ENCODE measurements at places on chromosomes 5 and 9.

DNA sequence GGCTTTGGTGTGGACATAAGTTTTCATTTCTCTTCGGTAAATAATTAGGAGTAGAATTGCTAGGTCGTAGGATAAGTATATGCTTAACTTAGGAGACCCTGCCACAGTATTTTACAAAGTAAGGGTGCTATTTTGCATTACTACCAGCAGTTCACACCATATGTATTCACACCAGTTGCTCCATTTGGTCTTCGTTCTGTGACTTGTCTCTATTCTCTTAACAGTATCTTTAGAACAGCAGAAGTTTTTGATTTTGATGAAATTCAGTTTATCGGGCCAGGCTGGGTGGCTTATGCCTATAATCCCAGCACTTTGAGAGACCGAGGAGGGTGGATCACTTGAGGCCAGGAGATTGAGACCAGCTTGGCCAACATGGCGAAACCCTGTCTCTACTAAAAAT, 17.1 kb upstream of the ABL1 start:
- no peak for DNase-seq

DNA sequence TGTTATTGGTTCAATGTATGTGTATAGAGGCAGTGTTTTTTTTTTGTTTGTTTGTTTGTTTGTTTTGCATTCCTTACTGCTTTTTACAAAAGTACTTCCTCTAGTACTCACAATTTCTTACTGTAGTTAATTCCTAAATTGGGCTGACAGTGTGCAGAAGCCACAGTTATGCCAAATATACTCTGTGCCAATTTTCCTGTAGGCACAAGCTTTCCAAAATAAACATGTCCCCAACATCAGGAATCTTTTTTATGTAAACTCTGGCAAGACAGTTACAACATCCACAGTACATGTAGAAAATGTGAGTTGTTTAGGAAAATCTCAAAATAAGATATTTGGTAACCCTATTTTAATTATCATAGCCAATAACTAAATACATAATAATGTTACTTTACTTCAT, 161.6 kb upstream of the TSLP start:
- DNase-seq = no peak

DNA sequence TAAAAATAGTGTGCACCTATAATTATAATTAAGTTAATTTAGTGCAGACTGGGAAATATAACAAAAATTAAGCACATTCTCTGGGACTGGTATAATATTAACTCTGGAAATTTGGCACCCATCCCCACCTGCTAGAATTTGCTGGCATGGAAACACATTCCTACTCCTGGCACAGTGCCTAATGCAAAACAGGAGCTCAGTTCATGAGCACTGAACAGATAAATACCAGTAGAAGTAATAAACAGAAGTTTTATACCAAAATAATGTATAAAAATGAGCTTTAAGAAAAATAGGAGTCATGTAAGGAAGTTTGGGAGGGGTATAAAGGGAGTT, 23.7 kb upstream of the NPR3 start:
- no peak for DNase-seq

GRCh38 chr5:168851902-168852321, 272.7 kb upstream of the PANK3 start:
- no peak for DNase-seq

DNA sequence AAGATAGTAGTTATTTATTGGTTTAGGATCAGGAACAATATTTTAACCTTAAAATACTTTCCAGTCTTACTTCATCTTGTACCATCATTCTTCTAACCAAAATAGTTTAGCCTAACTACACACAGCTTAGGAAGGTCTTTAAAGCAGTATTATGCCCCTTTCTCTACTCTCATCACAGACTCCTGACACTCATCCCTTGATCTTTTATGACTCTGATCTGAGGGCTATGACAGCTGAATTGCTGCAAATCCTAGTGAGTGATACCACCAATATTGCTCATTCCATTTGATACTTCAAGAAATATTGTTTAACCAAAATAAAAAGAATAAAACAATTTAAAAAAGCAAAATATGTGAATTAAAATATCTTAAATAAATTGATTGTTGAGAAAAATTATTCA, 746.6 kb upstream of the ACO1 start:
- no peak for DNase-seq

DNA sequence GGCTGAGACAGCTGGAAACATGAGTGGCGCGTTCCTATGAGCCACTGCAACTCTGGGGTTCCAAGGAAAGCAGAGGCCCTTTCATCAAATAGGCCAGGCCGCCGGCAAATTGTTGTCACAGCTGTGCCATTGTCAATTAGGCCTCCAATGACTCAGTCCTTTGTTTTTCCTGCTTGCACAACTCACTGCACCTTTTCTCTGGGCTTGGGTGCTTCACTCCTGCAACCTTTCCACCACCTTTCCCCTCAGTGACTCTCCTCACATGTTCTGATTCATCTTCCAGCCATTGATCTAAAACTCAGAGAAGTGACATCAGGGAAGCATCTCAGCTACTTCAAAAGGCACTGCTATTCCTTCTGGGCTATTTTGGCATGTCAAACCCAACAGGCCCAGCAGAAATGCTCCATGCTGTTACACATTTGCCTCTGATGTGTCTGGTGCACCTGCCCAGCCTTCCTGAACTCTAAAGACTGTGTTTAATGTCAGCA, 653.7 kb downstream of the NR2F1-AS1 start:
- DNase-seq = no peak

DNA sequence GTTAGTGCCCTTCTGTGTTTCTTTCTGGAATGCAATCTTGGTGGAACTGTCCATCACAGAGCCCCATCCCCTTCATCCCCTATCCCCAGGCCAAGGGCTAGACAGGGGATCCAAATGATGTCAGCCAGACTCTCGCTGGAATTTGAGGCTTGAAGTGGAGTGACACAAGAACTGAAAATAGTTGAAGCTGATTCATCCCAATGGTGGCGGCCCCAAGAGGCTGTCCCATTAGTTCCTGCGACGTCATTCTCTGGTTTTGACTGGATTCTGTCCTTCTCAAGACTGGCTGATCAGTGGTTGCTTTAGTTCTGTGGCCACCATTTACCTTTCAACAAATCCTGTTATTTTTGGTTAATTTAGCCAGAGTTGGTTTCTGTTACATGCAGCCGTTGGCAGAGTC, 59.9 kb downstream of the SUB1 start:
- DNase-seq = no peak

GRCh38 chr9:87554171-87554910, 56.7 kb downstream of the DAPK1 start:
- no peak for DNase-seq

DNA sequence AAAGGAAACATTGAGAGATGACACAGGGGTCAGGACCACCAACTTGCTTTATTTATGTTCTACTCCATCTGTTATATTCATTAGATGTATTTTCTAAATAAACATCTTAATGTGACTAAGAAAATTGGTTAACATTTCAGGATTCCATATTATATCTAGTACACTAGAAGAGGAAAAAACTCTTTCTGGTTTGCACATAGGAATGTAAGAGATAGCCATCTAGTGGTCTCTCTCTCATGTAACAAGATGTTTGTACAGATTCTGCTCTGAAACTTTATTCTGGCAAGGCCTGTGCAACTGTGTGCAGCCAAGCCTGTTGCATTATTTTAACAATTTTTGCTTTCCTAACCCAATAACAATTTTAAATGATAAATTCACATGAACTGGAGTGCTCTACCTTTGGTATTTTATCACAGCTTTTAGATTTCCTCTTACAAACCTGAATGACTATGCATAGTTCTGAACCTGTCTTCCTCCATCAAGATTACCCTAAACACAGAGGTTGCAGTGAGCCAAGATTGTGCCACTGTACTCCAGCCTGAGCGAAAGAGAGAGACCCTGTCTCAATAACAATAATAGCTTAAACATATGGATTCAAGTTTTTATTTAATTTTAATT, 148.2 kb downstream of the GIN1 start:
- DNase-seq = no peak

GRCh38 chr5:2432076-2432920, 319.2 kb downstream of the IRX2 start:
- DNase-seq = no peak

DNA sequence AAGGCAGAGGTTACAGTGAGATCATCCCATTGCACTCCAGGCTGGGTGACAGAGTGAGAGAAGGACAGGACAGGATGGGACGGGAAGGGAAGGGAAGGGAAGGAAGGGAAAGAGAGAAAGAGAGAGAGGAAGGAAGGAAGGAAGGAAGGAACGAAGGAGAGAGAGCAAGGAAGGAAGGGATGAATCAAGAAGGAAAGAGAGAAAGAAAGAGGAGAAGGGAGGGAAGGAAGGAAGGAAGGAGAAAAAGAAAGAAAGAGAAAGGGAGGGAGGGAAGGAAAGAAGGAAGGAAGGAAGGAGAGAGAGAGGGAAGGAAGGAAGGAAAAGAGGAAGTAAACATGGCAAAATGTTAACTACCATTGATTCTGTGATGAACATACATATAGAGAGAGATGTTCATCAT, 28.8 kb downstream of the SGTB start:
- no peak for DNase-seq

DNA sequence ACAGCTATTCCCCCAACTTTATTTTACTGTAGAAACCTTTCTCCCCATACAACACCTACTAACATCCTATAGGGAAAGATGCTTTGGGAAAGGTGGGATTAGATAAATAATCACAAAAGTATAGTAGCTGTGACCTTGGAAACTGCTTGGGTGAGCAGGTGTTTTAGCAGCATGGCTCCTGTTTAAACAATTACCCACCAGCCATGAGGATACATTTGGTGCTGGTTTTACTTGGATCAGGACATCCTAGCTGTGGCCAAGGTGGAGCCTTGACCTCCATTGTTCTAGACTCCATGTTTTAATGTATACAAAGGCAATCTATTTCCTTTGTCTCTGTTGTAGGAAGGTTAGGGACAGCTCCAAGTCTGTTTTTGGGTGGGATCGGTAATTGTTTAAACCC, 56.8 kb upstream of the ALDH1B1 start:
- no peak for DNase-seq

DNA sequence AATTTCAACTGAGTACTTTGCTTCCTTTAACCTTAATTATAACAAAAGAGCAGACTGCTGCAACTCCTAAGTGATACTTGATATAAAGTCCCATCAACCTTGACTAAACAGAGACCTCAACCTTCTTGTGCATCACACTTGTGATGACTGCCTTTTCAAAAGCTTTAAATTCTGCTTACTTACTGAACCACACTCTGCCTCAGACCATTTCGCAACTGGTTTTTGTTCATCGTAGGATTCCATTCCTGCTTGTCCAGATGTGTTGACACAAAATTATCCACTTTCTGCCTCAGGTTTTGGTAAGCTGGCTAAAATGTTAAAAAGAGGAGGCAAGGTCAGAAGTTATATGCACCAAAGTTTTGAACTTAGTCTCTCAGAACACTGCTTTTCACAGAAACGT, 3.5 kb downstream of the BOD1 start:
- DNase-seq = no peak

DNA sequence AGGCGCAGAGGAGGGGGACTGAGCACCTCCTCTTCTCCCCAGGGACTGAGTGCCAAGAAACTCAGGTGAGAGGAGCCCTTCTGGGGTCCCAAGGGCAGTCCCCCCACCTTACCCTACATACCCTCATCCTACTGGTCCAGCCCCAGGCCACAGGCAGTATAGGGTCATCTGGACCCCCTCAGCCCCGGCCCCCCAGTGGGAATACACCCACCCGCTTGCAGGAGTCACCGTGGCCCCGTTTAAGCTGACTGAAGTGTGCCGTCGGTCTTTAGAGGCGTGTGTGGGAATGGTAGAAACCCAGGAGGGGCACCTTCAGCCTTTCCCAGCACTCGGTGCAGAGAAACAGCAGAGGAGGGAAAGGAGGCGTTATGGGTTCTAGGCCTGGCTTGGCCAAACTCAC, 30.8 kb downstream of the COL15A1 start:
- DNase-seq = no peak

GRCh38 chr5:138778234-138778633, 25.0 kb downstream of the CTNNA1 start:
- DNase-seq = no peak

GRCh38 chr5:172956936-172957335, 2.3 kb upstream of the RPL26L1 start:
- DNase-seq = no peak

GRCh38 chr9:137611623-137612609, 6.4 kb downstream of the ARRDC1 start:
- no peak for DNase-seq

DNA sequence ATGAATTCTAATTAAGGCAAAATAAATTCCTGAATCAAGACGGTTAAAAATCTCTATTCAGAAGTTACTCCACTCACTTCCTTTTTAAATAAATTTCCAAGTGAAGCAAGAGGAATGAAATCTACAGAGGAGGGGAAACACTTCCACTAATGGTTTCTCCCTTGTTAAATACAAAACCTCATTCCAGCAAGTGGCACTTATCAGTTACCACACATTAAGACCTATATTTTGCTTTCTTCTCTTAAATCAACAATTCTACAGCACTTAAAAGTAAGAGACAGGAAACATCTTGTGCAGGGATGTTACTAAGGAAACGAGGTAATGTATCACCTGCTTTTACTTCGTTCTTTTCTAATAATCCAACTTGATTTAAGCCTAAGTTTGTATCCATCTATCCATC, 172.6 kb downstream of the RAPGEF6 start:
- no peak for DNase-seq

DNA sequence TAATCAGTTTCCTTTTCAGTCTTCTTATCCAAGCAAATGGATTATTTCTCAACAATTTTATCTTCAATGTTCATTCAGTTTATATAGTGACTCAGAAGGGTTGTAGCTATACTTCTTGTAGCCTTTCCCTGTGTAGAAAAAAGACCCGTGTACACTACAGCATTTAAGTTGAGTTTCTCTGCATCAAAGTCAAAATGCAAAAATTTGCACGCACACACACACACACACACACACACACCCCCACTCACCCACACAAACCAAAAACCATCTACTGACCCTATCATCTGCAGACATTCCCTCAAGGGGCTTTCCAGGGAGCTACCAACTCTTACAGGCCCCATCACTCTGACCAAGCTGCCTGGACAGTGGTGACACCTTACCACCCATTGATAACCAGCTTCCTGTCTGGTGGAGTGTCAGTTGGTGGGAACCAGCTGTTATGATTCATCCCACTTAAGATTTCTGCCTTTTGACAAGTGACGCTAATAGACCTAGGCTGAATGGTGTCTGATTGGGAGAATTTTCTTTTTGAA, 12.2 kb upstream of the ELL2 start:
- peak; percentile 63 for DNase-seq
